Activated CD4-positive, alpha-beta T cell treated with anti-CD3 and anti-CD28 coated beads, Interleukin-2, amount 50 U/mL, for 1 hour (primary cell): ENCODE measurements at places on chromosomes 7 and 10.
A peak's percentile ranks its signal among the peaks of the same experiment; 100 is the strongest.

DNA sequence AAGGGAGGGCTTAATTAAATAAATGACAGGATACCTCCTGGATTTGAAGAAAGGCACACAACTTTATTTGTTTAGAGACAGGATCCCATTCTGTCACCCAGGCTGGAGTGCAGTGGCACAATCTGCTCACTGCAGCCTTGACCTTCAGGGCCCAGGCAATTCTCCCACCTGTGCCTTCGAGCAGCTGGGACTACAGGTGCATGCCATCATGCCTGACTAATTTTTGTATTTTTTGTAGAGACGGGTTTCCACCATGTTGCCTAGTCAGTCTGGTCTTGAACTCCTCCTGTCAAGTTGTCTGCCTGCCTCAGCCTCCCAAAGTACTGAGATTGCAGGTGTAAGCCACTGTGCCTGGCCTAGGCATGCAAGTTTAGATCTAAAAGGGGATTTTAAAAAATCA lies 272.7 kb upstream of the MBL2 start:
- DNase-seq = no peak

- DNase-seq = no peak
These were observed 61.9 kb downstream of the COL13A1 start for GRCh38 chr10:69863580-69863979.

DNA sequence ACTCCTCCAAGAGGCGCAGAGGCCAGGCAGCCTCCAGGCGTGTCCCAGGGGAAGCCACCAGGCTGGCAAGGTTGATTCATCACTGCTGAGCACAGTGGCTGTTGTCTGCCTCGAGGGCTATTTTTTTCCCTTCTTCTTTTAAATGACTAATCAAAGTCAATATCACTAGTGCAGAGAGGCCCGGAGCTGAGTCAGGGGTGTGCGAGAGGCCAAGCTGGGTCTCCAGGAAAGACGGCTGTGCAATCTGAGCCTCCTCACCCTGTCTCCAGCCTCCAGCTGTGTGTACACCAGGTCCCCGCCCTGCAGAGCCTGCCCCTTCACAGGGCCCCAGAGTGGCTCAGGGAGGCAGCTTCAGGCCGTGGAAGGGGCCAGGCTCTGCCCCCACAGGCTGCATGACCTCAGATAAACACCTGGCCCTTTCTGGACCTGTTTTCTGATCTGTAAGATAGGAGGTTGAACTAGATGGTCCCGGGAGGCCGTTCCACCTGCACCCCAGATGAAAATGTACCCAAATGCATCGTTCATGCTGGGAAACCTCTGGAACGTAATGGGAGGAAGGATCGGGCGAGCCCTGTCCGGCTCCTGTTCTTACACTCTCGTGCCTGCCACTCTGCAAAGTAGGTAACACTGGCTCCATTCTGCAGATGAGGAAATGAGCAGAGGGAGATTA lies 3.7 kb downstream of the STX1A start:
- DNase-seq = no peak

DNA sequence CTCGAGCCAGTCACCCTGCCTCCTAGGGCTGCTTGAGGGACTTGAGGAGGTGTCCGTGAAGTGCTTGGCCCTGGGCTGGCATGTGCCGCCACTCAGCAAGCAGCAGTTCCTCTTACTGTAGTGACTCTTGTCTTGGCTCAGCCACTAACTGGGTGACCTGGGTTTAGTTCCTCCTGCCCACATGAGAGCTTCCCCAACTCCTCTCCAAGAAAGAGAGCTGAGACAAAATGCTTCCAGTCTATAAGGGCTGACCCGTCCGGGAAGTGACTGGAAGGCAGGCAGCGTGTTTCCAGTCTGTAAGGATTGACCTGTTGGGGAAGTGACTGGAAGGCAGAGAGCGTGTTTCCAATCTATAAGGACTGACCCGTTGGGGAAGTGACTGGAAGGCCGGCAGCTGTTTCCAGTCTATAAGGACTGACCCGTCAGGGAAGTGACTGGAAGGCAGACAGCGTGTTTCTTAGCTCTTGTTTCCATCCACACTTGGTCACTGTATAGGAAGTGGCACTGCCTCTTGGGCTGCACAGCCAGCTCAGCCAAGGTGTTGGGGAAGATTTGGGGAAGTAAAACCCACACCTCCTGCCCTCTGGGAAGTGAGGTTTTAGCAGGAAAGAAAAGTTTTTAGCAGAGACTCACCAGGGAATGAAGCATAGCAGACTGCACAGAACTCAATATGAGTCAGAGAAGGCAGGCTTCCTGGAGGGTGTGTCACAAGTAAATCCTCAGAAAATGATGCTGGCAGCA lies 53.3 kb upstream of the PPIF start:
- no peak for DNase-seq

DNA sequence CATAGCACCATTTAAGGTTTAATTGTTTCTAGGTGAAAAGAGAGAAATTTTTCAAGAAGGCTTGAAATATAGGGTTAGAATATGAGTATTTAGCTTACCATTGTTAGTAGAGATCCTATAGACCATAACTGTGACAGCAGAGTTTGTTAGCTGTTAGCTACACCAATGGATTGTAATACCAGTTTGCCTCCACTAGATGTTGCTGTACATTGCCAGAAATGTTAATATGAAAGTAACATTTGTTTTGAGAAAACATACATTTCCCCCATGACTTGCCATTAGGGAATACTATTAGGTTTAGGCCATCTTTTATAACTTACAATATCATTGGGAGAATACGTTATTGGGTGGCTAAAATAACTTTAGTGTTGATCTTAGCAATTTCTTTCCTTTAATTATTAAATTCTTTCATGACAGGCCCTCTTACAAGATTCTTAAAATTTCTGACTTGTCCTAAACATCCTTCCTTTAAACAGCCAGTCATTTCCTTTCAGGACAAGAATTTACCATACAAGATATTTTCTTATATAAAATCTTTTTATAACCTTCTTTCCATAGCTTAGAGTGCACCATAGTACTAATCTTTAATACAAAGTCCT lies 39.5 kb downstream of the ZNF117 start:
- DNase-seq = no peak

DNA sequence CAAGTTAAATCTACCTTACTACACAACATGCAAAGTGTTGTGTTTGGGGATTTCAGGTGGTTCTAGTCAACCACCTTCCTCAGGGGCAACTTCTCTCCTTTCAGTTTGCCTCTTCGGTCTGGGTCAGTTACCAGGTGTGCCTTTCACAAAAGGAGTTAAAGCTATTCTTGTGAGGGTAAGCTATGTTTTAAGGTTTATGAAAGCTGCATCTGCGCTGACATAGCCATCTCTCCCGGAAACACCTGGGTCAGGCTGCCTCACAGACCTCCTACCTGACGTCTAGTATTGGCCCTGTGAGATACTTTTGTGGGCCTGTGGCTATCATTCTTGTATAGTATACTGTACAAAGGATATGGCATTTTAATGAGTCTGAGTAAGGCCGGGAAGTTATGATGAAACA lies 67.7 kb upstream of the ITGA8 start:
- DNase-seq = no peak

DNA sequence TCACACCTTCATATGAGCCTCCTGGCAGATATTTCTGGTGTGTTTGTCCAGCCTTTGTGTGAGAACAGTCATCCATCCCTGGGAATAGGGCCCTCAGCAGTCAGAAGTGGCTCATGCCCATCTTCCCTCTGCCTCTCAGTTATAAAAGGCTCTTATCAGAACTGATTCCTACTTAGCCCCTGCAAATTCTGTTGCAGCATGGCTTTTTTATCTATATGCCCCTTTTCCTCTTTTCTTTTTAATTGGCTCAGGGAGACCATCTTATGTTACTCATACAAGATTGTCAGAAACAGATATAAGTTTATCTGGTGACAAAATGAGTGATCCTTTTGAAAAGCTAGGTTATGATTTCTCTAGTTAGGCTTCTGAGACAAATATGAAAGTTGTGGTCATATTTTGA lies 194.1 kb downstream of the CREB5 start:
- no peak for DNase-seq

DNA sequence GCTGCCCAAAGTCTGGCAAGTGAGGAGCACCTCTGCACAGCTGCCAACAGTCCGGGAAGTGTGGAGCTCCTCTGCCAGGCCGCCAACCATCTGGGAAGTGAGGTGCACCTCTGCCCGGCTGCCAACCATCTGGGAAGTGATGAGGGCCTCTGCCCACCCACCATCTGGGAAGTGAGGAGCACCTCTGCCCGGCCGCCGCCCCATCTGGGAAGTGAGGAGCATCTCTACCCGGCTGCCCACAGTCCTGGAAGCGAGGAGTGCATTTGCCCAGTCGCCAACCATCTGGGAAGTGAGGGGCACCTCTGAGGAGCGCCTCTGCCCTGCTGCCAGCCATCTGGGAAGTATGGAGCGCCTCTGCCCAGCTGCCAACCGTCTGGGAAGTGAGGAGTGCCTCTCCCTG lies 893.7 kb downstream of the TYW1 start:
- DNase-seq = no peak

DNA sequence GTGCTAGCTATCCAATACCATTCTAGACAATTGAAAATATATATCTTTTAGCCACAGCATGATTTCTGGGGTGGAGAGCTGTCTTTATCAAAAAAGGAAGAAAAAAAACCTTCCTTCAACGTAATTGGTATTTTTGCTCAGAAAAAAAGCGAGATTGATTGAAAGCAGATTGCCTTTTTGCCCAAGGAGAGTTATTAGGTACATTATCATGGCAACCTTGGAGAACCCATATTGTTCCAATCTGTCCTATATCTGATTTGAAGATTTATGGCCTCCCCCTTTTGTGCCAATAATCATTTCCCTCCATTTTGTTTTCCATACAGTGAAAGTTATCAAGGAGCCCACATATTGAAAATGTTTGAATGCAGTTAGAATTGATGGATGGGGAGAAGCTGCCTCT lies 544.5 kb downstream of the KCNMA1 start:
- DNase-seq = no peak

DNA sequence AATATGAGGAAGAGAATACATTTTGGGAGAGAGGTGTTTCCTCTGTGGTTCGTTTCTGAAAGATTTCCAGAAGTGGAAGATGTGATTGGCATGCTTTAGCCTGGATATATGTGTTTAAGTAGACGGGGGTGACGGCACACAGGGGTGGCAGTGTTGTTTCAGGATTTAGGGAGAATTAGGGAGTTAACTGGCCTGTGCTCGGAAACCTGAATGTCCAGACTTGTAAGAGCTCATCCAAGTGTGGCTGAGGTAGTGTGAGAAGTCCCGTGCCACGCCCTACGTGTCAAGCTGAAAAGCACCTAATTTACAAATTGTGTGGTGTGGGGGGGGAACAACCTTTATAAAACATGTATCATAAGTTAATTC lies 1.1 kb downstream of the RALA start:
- DNase-seq = peak; percentile 23

- DNase-seq = no peak
These were observed 860 bp downstream of the EXOC6 start for GRCh38 chr10:92849234-92849525.

GRCh38 chr10:114017271-114017670 lies 26.4 kb upstream of the ADRB1 start:
- no peak for DNase-seq

DNA sequence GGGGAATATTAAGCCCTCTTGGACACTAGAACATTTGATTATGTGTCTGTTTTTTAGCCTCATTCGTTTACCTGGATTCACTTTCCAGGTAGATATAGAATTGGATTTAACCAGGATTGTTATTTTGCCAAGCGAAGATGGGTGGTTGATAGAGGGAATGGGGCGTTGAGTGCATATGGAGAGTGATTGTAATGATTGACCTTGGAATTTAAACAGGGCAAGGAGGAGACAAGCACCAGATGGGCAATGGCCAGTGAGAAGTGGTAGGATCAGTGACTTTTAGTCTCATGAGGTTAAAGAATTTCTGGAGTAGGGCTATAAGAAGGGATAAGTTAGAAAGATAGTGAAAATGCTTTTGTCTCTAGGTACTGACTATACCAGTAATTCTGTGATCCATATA lies 211.2 kb upstream of the CSTF2T start:
- no peak for DNase-seq

GRCh38 chr10:35925493-35925892 lies 283.4 kb upstream of the FZD8 start:
- DNase-seq = no peak

DNA sequence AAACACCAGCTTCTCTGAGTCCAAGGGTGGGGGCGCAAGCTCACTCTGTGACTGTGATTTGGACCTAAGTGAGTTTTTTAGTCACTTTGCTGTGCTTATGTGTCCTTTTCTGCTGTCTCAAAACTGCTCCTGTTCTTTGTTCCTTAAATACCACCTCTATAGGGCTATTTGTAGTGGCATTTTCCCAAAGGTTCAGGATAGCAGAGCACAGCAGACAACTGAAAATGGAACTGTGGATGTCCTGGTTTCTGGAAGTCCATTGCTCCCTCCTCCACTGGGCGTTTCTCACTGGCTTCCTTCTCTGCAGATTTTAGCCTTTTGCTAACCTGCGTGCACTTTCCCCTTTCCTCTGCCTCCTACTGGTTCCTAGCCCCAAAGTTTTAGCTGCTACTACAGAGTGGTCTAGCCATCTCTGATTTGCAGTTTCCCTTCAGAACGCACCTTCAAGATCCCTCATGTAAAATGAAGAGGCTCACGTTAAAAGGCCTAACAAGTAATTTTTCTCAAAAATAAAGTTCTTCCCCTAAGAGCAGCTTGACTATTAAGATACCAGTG lies 25.6 kb downstream of the BLVRA start:
- DNase-seq = no peak

- no peak for DNase-seq
These were observed 32.2 kb downstream of the ZCCHC24 start for GRCh38 chr10:79413196-79413595.

- no peak for DNase-seq
These were observed 1.4 kb downstream of the ZNF107 start for GRCh38 chr7:64667311-64667710.

DNA sequence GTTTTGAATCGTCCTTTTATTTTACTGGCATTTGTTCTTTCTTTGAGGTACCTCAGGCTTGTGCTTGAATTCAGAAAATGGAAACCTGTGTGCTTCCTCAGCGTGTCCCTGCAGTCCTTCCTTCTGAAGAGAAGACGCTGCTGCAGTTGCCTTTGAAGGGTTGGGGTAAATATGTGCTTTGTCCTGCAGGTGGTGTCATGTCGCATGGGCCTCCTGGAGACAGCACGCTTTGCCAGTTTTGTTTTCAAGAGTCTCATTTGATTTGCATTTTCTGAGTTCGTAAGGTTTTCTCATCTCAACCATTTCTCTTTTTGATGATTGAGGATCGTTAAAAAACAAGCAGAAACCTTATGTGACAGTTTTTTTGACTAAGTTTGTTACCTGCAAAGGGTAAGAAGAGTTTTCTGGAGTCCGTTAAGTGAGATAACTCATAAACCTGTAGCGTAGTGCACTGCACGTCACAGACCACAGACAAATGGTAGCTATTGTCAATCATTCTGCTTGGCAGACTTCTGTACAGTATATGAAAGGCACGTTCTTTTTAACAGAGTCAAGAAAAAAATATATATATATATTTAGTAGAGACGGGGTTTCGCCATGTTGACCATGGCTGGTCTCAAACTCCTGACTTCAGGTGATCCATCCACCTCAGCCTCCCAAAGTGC lies 57.0 kb downstream of the CDC123 start:
- no peak for DNase-seq

- DNase-seq = no peak
These were observed 133.1 kb downstream of the TFPI2 start for GRCh38 chr7:93757426-93757825.

DNA sequence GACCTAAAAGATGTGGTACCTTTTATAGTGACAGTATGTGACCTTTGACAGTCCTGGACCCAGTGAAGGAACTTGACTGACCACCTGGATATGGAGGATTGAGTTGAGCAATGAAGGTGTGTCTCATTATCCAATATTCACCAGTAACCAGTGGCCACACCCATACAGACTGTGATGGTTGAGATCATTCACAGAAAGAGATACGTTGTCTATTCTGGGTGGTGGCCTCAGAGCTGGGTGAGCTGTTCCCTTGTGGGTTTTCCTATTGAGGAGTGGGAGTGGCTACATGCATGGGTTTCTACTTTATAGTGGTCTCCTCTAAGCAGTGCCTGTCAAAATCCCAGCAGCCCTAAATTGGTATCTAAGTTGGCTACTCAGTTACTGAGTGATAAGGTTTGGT lies 507.4 kb downstream of the SORCS3 start:
- DNase-seq = no peak
